Stimulated activated CD4-positive, alpha-beta T cell treated with anti-CD3 and anti-CD28 coated beads, Interleukin-2, amount 100 ng/mL, for 48 hours (primary cell): ENCODE measurements at places on chromosomes 11 and 22.

DNA sequence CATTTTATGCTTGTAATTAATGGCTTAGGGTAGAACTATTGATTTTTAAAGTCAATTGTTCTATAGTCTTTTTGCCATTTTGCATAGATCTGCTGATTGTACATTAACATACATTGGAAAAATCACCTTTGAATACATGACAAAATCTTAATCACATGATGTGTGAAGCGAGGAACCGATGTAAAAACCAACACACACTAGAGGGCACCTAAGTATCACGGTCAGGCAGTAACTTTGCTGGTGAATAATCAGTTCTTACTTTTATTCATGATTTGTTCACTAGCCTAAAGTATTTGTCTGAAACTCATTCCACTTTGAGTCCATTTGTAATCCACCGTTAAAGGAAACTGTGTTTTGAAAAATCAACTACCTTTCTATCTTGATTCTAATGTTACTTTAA is 28.2 kb downstream of the JHY start:
- DNase-seq = no peak

GRCh38 chr11:75351541-75351790 is at the start of gene ARRB1:
Gene ARRB1, minus strand, starts transcription at chr11:75351661. Its CDS starts 54 bp downstream, at chr11:75351607.
- DNase-seq = no peak

DNA sequence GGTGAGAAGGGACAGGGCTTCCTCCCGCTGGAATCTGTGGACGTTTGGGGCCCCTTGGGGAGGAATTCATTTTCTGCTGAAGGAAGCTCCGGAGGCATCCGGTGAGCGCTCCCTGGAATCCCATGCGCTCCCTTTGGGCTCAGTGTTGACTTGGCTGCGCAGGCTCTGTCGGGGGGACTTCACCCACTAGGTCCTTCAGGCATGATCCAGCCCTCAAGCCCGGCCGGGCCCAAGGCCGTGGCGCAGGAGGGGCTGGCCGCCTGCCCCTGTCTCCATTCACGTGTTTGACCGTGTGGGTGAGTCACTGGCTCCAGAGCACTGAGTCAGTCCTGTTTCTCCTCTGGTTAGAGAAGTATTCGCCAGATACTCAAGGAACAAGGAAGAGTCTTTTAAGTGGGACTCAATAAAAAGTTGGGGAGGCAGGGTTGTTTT is 1.4 kb downstream of the CTTN start:
- DNase-seq = no peak

- no peak for DNase-seq
These were observed 109.4 kb upstream of the ANO1 start for GRCh38 chr11:69968396-69969347.

GRCh38 chr22:47259990-47260389 is 497.5 kb downstream of the TBC1D22A start:
- no peak for DNase-seq

DNA sequence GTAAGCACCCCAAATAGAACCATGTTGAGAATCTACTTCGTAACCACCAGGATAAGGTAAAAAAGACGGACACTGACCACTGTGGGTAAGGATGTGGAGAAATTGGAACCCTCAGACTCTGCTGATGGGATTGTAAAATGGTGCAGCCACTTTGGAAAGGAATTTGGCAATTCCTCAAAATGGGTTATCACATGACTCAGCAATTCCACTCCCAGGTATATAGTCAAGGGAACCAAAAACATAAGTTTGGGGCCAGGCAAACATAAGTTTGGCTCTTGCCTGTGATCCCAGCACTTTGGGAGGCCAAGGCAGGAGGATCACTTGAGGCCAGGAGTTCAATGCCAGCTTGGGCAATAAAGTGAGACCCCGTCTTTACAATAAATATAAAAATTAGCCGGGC is 5.1 kb upstream of the CABP2 start:
- no peak for DNase-seq

DNA sequence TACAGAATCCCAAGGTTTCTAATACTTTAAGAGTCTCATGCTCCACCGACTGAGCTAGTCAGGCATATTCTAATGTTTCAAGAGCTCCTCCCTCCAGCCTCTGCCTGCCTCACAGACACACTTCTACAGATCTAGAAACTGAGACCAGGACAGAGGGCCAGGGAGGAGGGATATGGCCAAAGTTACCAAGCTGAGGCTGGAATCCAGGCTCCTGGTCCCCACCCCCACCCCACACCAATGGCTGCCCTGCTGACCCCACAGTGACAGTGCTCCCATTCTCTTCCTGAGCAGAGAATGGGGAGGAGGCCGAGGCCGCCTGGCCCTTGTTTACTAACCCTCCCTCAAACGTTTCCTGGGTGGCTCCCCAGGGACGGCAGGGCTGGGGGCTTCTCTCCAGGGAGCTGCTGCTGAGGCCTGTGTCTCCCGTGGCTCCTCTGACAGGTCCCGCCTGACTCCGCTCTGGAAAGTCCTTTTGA is 2.2 kb downstream of the PLEKHB1 start:
- no peak for DNase-seq

DNA sequence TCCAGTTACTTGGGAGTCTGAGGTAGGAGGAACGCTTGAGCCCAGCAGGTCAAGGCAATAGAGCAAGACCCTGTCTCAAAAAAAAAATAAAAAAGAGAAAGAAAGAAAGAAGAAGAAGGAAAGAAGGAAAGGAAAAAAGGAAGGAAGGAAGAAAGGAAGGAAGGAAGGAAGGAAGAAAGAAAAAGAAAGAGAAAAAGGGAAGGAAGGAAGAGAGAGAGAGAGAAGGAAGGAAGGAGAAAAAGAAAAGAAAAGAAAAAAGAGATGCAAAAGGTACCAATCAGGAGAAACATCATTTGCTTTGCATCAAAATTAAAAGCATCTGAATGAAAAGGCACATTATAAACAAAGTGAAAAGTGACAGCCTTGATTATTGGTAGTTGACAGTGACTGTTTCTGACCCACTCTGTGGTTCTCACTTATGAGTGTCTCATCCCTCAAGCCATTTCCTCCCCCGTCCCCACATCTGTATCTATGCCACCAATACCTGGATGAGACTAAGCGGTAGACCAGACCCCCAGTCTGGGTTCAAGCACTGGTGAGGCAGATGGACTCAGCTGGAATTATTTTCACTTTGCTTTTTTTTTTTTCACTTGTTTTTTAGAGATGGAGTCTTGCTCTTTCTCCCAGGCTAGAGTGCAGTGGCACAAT is 33.0 kb upstream of the XBP1 start:
- DNase-seq = no peak

DNA sequence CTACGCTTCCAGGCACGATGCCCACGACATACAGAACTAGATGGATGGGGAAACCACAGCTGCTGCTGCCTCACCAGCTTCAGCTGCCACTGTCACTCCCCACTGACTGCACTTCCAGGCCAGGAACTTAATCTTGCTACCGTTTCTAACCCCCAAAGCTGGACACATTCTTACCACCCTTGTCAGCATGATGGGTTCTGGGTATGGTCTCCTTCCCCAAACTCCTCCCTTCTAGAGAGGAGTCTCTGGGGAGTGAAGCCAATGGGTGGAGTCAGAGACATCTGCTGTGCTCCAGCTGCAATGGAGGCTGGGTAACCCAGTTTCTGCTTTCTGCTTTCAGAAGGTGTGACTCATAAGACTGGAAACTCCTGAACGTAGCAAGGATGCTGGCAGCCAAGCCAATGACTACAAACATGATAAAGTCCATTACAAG is 87.0 kb upstream of the THY1 start:
- DNase-seq = peak; percentile 19

GRCh38 chr22:18095101-18095805 is 15.4 kb upstream of the TUBA8 start:
- DNase-seq = no peak

DNA sequence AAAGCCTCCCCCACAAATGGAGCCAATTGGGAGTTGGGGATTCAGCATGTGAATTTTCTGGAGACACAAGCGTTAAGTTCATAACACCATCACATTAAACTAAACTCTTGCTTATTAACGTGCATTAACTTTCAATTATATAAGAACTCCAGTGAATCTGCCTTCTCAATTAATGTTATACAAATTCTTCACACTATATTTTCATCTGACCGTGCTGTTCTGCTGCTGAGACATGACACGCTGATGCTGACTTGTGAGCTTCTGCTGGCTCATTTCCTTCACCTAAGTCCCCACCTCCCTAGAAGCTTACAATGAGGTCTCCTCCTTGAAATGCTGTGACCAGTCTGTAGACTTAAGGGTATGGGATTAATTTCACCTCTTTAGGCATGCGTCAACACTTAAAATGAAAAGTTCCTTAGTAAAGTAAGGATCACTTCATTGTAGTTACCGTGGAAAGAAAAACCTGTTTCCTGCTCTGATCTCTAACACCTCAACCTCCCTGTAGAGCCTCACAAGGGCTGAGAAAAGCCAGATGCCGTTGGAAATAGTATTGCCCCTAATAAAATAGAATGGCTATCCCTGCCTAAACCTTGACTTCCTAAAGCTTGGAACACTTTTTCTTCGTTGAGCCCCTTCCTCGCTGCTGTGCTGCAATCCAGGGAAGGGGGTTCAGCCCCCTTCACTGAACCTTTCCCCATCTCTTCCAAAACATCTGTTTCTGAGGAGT is 2.2 kb downstream of the HBG2 start:
- no peak for DNase-seq

GRCh38 chr22:20246368-20247009 is 21.6 kb downstream of the RTN4R start:
- DNase-seq = no peak

DNA sequence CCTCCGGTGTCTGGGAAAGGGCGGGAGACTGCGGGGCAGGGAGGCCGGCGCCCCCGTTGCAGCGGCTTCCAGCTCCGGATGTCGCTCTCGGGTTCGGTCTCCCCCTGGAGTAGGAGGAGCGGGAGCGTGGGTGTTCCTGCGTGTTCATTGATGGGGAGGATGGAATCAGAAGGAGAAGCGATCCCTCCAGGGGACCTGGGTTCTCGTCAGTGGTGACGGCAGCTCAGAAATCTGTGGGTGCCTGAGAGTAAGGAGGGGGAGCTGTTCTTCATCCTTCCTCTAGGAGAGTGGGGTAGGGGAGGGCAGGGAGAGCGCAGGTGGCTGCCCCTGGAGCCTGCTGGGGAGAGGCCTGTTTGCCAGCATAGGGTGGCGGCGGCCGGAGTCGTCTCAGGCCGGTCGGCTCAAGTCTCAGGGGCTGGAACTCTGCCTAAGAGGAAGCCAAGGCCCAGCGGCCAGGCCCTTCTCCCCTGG is 1.1 kb downstream of the UBASH3B start:
- peak; percentile 21 for DNase-seq

DNA sequence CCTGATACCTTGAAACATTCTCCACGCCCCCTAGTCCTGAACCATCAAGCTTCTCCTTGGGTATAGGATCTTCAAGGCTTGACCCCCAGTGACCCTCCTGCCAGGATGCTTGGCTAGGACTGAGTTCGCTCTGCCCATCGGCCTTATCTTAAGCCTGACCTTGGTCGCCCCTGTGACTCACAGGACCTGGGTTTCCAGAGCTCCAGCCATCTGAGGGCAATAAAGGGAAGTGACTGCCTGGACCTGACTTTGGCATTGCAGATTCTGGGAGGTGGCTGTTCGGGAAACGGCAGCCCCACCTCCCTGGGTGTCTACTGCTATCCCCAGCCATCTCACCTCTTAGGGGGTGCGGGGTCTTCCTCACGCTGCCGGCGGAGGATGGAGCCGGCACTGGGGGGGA is 15.4 kb downstream of the CARD10 start:
- DNase-seq = no peak

DNA sequence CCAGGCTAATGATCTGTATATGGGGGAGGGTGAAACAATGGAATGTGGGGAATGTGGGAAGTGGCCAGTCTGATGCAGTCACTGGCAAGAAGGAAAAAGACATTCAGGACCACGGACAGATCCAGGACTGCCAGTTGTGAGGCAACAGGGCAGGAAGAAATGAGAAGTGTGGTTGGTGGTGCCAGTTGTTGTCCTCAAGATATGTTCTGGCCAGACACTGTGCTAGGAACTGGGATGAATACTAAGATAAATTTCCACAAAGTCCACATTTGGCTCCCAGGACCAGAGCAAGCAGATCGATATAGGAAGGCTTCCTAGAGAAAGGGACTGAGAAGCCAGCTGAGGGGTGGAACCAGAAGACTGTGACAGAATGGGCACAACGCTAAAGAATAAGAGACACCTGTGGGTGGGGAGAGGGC is 6.8 kb upstream of the TPBGL start:
- DNase-seq = no peak

DNA sequence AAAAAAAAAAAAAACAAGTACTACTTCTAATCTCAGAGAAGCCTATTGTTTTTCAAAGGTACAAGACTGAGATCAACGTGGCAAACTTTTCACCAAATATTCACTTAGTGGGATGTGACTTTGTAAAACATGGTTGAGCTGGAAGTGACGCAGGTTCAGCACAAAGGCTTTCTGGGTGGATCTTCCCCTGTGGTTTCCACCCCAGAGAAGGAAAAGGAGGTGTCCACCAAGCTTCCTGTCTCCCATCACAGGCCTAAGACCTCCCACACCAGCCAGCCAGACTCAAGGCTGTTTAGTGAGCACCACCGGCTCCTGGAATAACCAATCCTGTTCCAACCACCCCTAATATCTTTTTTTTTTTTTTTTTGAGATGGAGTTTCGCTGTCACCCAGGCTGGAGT is 5.7 kb downstream of the TMEM184B start:
- no peak for DNase-seq

GRCh38 chr11:96367342-96367741 is 22.4 kb downstream of the CCDC82 start:
- no peak for DNase-seq

DNA sequence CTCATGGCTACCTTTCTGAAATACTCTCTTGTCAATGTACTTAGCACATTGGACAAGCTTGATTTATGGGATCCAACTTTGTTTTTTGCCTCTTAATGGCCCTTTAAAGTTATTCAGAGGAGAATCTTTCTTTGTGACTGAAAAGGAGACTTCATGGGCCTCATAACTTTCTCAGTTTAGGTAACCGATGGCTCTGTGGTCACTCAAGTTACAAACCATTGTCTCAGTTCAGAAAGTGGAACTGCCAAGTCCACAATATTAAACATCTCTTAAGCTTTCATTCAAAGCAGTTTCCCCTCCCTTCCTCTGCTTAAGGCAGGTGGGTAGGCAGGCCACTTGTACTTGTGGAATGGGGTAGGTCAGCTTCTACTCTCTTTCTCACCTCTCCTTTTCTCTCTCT is 12.3 kb upstream of the ARL14EP start:
- DNase-seq = no peak

GRCh38 chr11:46382646-46383403 is 1.4 kb downstream of the MDK start:
- DNase-seq = no peak

GRCh38 chr11:827146-827896 is 398 bp upstream of the CRACR2B start:
- no peak for DNase-seq

DNA sequence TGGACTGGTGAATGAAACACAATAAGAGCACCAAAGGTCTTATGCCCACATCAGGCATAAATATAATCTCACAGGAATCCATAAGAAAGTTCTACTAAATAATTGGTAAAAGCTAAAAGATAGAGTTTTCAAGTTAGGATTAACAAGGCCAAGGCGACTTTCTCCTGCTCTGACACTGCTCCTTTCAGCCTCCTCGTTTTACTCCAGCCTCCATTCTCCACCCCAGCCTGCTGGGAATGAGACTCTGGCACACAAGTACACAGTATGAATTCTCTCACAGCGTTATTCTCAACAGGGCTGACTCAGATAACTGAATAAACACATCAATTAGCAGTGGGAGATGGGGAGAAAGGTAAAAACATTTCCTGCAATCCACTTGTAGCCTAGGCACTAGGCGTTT is 94.9 kb downstream of the APOL5 start:
- DNase-seq = no peak
